ENCODE measurements at places on chromosomes 6 and 20.

DNA sequence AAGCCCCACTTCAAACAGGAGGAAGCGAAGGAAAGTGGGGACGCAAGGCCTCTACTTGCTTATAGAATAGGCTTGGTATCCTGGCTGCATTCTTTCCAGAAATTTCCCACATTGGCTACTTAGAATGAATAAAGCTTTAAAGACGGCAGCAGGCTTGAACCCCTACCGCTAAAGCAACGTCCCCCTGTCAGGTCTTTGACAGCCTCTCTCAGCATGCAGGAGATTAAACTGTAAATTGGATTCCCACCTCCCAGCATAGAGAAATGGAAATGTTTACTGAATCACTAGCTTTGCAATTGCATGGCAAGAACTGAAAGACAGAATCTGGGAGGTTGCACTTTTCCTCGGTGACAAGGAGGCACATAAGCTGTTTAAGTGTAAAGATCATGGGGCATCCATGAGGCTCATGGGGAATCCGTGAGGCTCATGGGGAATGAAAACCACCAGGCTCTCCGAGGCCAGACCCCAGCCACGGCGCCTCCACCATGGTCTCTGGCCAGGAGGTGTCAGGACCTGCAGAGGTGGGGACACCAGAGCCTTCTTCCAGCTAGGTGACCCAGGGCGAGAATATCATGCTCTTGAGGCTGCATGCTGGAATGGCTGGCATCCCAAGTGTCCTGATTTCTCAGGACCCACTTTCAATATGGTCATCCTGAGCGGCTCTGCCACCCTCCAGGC lies 10.3 kb downstream of the LEMD2 start:
- DNase-seq, result no peak
- no peak overlapping the region for H3K4me3 ChIP-seq
- H3K4me1 ChIP-seq, result peaks cover 8% of the 10 kb centered on the region
- no peak overlapping the region for H3K27ac ChIP-seq
- H3K36me3 ChIP-seq, result peaks cover 60% of the 10 kb centered on the region

DNA sequence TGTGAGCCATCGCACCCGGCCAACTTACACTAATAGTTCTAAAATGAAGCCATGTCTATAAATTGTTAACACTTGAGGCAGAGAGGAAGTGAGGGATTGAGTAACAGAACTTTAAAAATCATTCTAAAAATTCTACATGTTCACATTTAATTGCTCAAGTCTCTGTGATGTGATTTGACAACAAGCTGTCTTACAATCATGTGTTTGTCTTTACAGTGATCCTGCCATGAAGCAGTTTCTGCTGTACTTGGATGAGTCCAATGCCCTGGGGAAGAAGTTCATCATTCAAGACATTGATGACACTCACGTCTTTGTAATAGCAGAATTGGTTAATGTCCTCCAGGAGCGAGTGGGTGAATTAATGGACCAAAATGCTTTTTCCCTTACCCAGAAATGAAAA lies 23.6 kb downstream of the GTF2H5 start:
- H3K4me1 ChIP-seq, result no peaks in the 10 kb centered on the region
- no peak overlapping the region for H3K4me3 ChIP-seq
- peaks cover 11% of the 10 kb centered on the region for H3K36me3 ChIP-seq
- H3K27me3 ChIP-seq, result no peaks in the 10 kb centered on the region
- no peak for DNase-seq
- no peak overlapping the region for H3K27ac ChIP-seq

DNA sequence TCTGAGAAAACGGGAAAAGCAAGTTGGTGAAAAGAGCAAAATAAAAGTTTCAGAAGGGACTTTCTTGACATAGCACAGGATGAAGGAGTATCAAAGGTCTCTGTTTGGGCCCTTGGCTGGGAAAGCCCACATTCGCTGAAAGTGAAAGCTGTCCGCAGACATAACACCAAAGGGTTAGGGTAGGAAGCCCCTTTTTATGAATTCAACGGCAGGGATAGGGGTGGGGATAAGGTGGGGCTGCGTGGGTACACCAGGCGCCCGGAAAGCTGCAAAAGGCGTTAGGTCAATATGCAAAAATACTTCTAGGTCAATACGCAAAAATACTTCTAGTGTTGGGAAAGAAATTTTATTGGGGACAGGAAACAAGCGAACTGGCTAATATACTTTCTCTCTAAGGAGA lies 135.1 kb downstream of the OR2B2 start:
- DNase-seq, result no peak
- no peaks in the 10 kb centered on the region for H3K36me3 ChIP-seq
- H3K27me3 ChIP-seq, result no peaks in the 10 kb centered on the region
- H3K4me3 ChIP-seq, result no peak overlapping the region
- no peaks in the 10 kb centered on the region for H3K4me1 ChIP-seq
- no peak overlapping the region for H3K27ac ChIP-seq

- H3K36me3 ChIP-seq, result peaks cover 18% of the 10 kb centered on the region
- DNase-seq, result no peak
- H3K4me3 ChIP-seq, result no peak overlapping the region
- H3K27ac ChIP-seq, result no peak overlapping the region
Observed at GRCh38 chr6:30329331-30329730, 2.6 kb downstream of the TRIM39 start.

GRCh38 chr6:139028215-139028657 lies 309 bp upstream of the ABRACL start:
- peaks cover 9% of the 10 kb centered on the region for H3K4me1 ChIP-seq
- peak overlapping the region; percentile 81 for H3K27ac ChIP-seq
- H3K27me3 ChIP-seq, result no peaks in the 10 kb centered on the region
- no peak for DNase-seq
- H3K36me3 ChIP-seq, result no peaks in the 10 kb centered on the region

- H3K4me3 ChIP-seq, result no peak overlapping the region
- no peak overlapping the region for H3K27ac ChIP-seq
- H3K27me3 ChIP-seq, result no peaks in the 10 kb centered on the region
- no peak for DNase-seq
- H3K36me3 ChIP-seq, result no peaks in the 10 kb centered on the region
- no peaks in the 10 kb centered on the region for H3K4me1 ChIP-seq
Observed at GRCh38 chr6:54813892-54814291, 32.7 kb upstream of the FAM83B start.

GRCh38 chr6:16487996-16488674 lies 249.7 kb downstream of the GMPR start:
- H3K27me3 ChIP-seq, result no peaks in the 10 kb centered on the region
- H3K4me1 ChIP-seq, result peaks cover 20% of the 10 kb centered on the region
- no peak overlapping the region for H3K4me3 ChIP-seq
- no peak overlapping the region for H3K27ac ChIP-seq
- DNase-seq, result no peak
- no peaks in the 10 kb centered on the region for H3K36me3 ChIP-seq

DNA sequence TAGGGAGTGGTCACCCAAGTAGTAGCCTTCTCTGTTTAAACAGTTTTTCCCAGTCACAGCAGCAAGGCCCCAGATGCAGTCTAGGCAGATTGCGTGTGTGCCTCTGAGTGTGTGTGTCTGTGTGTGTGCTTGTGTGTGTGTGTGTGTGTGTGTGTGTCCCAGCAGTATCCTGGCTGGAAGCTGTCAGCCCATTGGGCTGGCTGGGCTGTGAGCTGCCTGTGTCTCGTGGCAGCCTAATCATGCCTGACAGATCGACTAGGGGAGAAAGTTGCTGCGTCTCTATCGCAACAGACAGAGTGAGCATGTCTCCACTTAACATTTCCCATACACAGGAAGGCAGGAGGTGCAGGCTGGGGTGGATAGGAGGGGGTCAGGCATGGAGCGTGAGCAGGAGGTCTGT lies 42.9 kb upstream of the LRFN2 start:
- peaks cover 5% of the 10 kb centered on the region for H3K4me1 ChIP-seq
- peak overlapping the region; percentile 40 for H3K27ac ChIP-seq
- no peak overlapping the region for H3K4me3 ChIP-seq
- H3K27me3 ChIP-seq, result no peaks in the 10 kb centered on the region

GRCh38 chr6:68639826-68640490 lies 4.9 kb downstream of the ADGRB3 start:
- peaks cover 12% of the 10 kb centered on the region for H3K4me1 ChIP-seq
- no peaks in the 10 kb centered on the region for H3K36me3 ChIP-seq
- H3K4me3 ChIP-seq, result peak overlapping the region; percentile 15

- DNase-seq, result peak; percentile 93
- H3K27me3 ChIP-seq, result no peaks in the 10 kb centered on the region
- peaks cover 42% of the 10 kb centered on the region for H3K4me1 ChIP-seq
- H3K36me3 ChIP-seq, result no peaks in the 10 kb centered on the region
- H3K27ac ChIP-seq, result peak overlapping the region; percentile 98
Observed at GRCh38 chr6:111552241-111552744, 53.4 kb downstream of the TRAF3IP2 start.

DNA sequence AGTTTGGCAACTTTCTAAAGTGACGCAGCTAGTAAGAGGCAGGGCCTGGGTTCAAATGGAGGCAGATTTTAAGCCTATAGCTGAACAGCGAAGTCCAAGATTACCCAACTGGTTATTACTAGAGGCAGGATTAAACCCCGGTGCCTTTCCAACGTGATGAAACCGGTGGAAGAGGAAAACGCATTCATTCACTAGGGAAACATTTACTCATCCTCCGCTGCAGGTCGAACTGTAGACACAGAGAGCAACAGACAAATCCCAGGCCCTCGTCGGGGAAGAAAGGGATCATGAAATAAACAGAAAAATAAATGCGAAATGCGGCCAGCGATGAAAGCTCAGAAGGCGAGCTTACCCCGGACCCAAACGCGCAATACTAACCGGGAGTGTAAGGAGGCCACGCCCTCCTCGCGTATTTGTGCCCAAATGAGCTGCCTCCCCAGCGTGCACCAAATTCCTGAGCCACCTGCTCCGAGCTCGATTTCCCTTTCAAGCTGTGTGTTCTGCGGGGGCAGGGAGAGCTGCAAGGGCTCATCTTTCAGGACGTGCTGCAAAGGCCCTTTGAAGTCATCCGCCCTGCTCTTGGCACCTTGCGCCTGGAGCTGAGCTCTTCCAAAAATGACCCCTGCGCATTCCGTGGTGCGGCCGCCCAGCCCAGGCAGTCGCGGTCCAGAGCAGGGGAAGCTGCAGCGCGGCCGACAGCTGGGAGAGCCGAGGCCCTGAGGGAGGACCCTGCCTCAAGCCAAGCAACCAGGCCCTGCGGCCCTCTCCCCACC lies 46.9 kb downstream of the PDYN start:
- DNase-seq, result peak; percentile 84
- no peaks in the 10 kb centered on the region for H3K36me3 ChIP-seq
- H3K27ac ChIP-seq, result peak overlapping the region; percentile 89
- H3K4me1 ChIP-seq, result peaks cover 75% of the 10 kb centered on the region
- no peaks in the 10 kb centered on the region for H3K27me3 ChIP-seq

DNA sequence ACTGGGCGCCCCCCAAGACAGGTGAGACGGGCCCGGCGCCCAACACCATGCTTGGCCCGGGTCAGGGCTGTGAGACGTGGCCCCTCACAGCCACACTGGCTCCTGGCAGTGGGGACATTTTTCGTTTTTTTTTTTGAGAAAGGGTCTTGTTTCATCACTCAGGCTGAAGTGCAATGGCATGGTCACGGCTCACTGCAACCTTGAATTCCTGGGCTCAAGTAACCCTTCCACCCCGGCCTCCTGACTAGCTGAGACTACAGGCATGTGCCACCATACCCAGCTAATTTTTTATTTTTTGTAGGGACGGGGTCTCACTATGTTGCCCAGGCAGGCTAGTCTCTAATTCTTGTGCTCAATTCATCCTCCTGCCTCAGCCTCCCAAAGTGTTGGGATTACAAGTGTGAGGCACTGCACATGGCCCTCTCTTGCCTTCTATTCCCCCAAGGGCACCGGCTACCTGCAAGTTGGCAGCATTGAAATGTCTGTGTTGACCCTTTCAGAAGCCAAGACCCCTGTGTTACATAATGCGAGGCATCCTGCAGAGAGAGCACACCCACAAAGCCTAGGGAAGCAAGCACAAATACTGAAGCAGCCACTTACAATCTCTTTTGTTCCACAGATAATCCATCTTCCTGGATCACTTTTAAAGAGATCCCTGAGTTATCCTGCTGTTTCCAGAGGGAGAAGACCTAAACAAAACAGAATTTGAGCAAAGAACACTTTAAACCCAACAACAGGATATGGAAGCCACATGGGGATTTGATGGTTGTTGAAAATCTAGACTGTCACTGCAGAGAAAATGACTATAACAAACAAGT lies 57.5 kb upstream of the SLC4A11 start:
- no peaks in the 10 kb centered on the region for H3K4me1 ChIP-seq
- H3K27me3 ChIP-seq, result no peaks in the 10 kb centered on the region
- H3K4me3 ChIP-seq, result no peak overlapping the region
- no peak overlapping the region for H3K27ac ChIP-seq
- H3K36me3 ChIP-seq, result peaks cover 28% of the 10 kb centered on the region

GRCh38 chr6:158503222-158503621 lies 56.7 kb upstream of the TMEM181 start:
- H3K27me3 ChIP-seq, result no peaks in the 10 kb centered on the region
- no peak for DNase-seq
- H3K4me1 ChIP-seq, result no peaks in the 10 kb centered on the region
- no peak overlapping the region for H3K27ac ChIP-seq

- no peak overlapping the region for H3K4me3 ChIP-seq
- DNase-seq, result no peak
- peaks cover 16% of the 10 kb centered on the region for H3K4me1 ChIP-seq
- no peak overlapping the region for H3K27ac ChIP-seq
- no peaks in the 10 kb centered on the region for H3K36me3 ChIP-seq
- no peaks in the 10 kb centered on the region for H3K27me3 ChIP-seq
Observed at GRCh38 chr20:12740647-12741046, 268.1 kb upstream of the SPTLC3 start.

- H3K27me3 ChIP-seq, result no peaks in the 10 kb centered on the region
- no peak overlapping the region for H3K4me3 ChIP-seq
- no peak for DNase-seq
- no peak overlapping the region for H3K27ac ChIP-seq
Observed at GRCh38 chr20:58716476-58717277, 24.1 kb downstream of the NPEPL1 start.

DNA sequence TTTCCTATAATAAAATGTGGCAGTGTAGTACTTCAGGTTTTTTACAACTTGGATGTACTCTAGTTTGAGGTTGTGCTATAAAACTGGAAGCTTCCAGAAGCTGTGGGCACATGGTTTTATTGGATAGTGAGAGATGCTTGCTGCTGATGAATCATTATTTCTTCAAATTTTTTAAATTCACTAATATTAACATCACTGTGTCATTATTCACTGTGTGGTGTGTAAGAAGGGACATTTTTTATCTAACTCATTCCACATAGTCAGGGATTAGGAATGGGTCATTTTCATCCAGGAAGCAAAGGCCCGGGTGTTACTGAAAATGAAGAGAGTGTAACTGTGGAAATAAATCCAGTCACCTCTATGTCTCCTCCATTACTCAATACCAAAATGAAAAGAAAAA lies 421.0 kb downstream of the TENT5A start:
- H3K36me3 ChIP-seq, result no peaks in the 10 kb centered on the region
- no peak for DNase-seq
- no peaks in the 10 kb centered on the region for H3K27me3 ChIP-seq
- H3K4me1 ChIP-seq, result no peaks in the 10 kb centered on the region

Data from cardiac muscle cell (in vitro differentiated cells and primary cell).